Fibroblast of gingiva (primary cell): ENCODE measurements at places on chromosomes 7 and 10.

DNA sequence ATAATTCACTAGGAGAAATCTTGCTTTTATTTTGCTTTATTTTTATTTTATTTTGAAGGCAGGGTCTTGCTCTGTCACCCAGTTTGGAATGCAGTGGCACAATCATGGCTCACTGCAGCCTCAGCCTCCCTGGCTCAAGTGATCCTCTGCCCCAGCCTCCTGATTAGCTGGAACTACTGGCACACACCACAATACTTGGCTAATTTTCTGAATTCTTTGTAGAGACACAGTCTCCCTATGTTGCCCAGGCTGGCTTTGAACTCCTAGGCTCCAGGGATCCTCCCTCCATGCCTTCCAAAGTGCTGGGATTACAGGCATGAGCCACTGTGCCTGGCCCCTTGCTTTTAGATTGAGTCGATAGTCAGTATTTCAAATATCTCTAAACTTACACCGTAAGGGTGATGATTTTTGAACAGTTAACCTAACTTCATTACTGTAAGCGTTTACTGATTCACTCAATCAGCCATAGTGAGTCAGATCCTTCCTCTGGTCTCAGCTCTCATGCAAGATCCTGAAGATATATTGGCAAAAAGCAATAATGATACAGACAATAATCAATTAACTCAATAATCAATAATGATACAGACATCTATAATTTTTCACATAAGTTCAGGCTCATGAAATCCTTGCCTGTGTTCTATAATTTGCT is 239.5 kb downstream of the KIAA1217 start:
- peak; percentile 18 for DNase-seq

GRCh38 chr10:111360260-111360925 is 283.6 kb downstream of the ADRA2A start:
- no peak for DNase-seq

GRCh38 chr7:2105917-2106316 is 126.8 kb downstream of the MAD1L1 start:
- DNase-seq = no peak

DNA sequence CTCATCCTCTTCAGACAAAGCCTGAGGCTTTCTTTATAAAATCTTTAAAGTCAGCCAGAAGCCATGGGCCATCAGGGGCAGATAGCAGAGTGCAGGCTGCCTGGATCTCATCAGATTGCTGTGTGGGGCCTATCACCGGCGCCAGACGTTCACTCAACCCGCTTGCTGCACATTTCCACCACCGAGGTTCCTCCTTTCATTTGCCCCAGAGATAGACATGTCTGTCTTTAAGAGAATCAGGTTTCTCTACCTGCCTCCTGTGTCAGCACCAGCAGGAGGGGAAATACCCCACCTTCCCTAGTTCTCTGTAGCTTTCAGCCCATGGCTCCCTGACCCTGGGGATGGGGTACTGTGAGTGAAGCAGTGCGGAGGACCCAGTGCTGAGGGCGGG is 22.0 kb downstream of the SLC18A2 start:
- DNase-seq = no peak

DNA sequence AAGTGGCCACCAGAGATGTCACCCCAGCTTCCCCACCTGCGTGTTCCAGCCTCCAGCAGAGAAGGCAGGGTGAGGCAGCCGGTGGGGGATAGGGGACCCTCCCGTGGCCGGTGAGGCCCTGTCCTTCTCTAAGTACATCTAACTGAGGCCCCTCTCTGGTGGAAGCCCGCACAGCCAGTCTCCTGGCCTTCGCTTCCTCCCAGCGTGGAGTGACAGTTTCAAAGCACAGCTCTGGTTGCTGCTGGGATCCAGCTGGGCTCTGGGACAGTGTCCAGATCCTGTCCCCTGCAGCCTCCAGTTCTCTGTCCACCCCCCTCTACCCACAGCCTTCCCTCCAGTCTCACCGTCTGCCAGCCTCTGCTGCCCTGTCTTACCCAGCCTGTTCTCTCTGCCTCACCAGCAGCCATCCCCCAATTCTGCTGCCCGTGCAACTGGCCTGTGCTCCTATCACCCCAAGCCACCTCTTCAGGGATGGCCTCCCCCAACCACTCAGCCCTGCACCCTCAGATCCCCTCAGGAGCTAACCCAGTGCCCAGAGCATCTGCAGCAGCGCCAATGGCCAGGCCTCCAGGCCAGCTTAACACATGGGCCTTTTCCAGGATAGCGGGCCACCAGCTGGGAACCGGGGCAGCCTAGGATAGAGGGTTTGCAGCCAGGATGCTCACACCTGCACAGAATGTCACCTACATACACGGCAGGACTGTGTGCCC is 16.3 kb upstream of the SH2B2 start:
- DNase-seq = no peak

- DNase-seq = no peak
Measured at GRCh38 chr10:59887972-59888640, 18.2 kb downstream of the CCDC6 start.

DNA sequence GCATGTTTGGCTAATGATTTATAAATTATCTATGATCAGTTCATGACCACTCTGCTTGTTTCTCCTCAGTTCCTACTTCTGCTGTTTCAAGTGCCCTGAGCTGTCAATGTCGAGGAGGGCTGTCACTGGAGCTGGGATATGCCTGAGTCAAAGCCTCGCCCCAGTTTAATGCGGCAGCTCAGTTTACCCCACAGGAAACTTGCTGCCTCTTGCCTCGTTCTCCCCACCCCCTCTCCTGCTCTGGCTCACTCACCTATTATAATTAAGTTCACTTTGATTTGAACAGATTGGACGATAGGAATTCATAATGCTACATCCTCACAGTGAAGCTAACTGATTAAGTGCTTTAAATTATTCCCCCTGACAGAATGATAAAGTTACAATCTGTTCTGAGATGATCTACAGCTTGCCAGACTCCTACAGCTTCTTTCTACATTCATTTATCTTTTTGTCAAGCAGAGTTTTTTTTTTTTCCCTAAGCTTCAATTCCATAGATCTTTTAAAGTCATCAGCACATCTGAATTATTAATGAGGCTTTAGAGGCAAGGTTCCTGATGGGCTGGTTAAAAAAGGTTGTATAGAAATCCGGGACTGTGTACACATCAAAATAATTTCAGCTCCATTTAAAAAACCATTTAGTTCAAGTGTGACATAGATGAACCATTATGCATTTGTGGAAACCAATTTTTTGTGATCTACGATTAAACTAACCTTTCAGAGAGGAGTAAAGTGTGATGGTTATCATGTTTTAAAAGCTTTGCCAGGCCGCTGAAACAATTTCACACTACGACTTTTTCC is 758.3 kb downstream of the KCNMA1 start:
- DNase-seq = no peak
